Amniotic epithelial cell (primary cell): ENCODE measurements at places on chromosomes 3 and 15.

- DNase-seq, result no peak
These were observed 22.6 kb downstream of the DCUN1D1 start for GRCh38 chr3:182957676-182958266.

GRCh38 chr15:71337197-71337845, 222.1 kb downstream of the THSD4 start:
- DNase-seq, result peak; percentile 85

- no peak for DNase-seq
These were observed 921.0 kb upstream of the CFAP20DC start for GRCh38 chr3:59970796-59971195.

DNA sequence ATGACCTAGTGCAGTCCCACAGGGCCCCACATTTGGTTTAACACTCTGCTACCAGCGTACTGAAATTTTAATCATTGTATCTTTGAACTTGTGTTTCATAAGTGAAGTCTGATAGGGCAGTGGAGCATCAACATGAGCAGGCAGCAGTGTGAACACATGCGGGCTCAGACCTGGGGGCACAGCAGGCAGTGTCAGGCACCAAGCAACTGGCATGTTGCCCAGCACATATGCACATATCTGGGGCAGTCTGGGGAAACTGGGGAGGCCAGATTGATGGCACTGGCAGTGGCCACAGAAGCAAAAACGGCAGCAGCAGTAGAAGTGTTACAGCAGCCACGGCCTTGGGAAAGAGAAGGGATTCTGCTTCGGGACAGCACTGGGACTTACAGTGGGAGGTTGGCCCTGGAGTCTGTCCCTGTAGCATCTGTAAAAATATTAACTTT, 353.9 kb upstream of the KCNMB2 start:
- no peak for DNase-seq

DNA sequence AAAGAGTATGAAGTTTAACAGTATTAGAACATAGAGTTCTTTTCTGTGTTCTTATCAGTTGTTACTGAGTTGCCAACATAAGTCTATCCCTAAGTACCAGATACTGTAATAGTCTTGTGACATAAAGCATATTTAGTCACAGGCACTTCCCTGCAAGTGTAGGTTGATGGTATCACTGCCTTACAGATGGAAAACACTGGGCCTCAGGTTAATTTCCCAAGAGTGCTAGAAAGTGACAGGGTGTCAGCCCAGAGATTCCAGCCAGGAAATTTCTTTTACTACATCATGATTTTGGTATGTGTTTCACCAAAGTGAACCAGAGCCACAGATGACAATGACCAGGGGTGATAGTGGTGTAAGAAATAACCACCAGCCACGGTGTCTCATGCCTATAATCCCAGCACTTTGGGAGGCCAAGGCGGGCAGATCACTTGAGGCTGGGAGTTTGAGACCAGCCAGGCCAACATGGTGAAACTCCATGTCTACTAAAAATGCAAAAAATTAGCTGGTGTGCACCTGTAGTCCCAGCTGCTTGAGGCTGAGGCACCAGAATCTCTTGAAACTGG, 3.2 kb downstream of the EIF1B start:
- peak; percentile 77 for DNase-seq

DNA sequence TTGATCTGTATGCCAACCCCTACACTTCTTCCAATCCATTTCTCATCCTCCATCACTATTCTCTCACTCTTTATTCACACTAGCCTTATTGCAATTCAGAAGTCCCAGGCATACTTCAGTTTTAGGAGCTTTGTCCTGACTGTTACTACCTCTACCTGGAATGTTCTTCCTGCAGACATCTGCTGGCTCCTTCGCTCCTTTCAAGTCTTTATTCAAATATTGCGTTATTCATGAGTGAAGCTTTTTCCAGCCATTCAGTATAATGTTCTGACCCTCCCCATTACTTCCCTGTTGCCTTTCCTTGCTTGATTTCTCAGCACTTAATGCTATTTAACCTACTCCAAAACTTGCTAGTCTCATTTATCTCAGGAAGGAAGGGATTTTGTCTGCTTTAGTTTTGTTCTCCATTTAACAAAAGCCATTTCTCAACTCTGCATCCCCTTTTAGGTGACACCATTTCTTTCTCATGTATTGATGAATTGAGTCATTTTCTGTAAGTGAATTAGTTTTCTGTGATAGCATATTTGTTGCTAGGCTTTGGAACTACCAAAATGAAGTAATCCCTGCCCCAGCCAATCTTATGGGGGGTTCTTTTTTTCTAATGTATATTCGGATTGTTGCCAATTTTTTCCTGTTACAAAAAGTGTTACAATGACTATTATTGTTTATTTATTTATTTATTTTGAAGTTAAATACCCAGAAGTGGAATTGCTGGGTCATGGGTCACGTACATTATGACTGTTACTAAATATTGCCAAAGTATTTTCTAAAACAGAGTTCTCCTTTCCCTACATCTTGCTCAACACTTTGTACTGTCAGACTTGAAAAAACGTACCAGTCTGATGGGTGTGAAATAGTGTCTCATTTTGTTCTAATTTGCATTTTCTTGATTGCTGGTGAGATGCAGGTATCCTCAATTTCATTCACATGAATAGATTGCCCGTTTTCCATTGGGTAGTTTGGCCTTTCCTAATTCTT, 9.4 kb downstream of the ATP11B start:
- DNase-seq, result no peak

- DNase-seq, result peak; percentile 32
These were observed 23.1 kb downstream of the C3orf52 start for GRCh38 chr3:112109322-112109721.

- DNase-seq, result no peak
These were observed 30.5 kb upstream of the SLC27A2 start for GRCh38 chr15:50151476-50151875.

DNA sequence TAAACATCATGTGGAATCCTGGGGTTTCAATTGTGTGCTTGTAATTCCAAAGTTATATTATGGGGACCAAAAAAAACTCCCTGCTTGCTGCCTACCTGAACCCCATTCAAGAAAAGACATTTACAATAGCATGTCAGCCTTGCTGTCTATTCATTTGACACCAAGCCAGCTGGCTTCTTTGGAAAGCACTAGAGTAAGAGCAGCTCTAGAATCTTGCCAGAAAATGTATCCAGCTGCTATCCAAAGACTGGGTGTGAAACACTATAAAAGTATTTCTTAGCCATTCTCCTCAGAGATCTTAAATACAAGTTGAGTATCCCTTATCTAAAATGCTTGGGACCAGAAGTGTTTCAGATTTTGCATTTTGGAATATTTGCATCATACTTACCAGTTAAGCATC, 87.4 kb downstream of the RAD18 start:
- no peak for DNase-seq

- no peak for DNase-seq
These were observed 369.4 kb downstream of the NR2F2 start for GRCh38 chr15:96699871-96700401.
